ENCODE measurements at places on chromosomes 12 and 14.

GRCh38 chr12:50734409-50735263 is 29.3 kb upstream of the ATF1 start:
- DNase-seq: no peak

DNA sequence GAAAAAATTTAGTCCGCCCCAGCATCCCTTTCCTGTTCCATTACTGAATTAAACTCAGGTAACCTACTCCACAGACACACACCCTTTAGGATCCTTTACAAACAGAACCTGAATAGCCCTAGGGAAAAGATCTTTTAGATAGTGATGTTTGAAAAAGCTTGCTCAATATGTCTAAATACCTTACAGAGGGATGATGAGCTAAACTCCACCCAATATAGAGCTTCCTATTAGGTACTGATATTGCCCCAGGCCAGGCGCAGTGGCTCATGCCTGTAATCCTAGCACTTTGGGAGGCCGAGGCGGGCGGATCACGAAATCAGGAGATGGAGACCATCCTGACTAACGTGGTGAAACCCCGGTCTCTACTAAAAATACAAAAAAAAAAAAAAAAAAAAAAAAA is 50.1 kb downstream of the FERMT2 start:
- DNase-seq: no peak

DNA sequence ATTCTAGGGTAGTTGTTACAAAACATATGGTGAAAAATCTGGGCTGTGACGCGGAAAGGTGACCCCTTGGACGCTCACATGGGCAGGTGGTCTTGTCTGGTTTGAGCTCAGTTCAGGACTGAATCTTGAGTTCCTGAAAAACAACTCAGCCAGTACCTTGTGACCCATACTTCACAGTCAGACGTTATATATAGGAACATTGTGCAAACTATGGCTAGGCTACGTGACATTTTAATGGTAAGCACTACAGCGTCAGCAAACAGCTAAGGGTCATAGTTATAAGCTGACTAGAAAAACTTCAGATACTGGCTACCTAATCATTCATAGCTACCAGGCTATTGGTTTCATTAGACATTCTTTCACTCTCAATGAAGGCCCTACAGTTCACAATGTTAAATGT is 14.8 kb upstream of the EDDM3A start:
- no peak for DNase-seq

- DNase-seq: no peak
These were observed 1.4 kb downstream of the RIN3 start for GRCh38 chr14:92514844-92515514.

DNA sequence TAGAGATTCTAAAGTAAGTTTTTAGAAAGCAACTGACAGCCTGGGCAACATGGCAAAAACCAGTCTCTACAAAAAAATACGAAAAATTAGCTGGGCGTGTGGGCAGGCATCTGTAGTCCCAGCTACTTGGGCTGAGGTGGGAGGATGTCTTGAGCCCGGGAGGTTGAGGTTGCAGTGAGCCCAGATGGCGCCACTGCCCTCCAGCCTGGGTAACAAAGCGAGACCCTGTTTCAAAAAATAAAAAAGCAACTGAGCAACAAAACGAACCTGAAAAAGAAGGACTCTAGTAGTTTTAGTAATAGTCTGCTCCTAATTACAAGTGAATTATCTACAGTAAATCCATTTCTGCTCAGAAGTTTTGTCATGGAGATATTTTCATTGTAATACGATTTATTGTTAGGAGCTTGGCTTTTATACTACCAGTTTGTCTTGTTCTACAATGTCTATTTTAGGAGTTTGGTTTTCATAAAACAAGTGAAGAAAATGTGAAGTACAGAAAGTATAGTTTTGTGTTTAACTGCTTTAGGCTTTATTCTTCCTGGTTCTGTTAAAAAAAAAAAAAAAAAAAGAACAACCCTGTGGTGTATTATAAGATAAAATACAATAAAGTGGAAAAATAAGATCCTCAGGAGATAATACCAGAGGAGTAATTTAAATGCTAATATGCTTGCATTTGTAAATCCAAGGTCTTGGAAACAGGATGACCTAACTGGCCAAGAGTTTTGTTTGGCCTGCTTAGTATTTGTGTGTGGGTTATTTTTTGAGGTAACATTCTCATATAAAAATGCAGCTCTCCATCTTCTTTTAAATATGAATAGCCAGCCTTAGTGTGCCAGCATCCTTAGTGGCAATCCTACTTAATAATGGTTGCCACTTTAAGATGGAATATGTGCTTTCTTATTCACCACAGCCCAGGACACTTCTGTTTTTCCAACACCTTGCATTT is 2.8 kb downstream of the TMX1 start:
- DNase-seq: no peak

DNA sequence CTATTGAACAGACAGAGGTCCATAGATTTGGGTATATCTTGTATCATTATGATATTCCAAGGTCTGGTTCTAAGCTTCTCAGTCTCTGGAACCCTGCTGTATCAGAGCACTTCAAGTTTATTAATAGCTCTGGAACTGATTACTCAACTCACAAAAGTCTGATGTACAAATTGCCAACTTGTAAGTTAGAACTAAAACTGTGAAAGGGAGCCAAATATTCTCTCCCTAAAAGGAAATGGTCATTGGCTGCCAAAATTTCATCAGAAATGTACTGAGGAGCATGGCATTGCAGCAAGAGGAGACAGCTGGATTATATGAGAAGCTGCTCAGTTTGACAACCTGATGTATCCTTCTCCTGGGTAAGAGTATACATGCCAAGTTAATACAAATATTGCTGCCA is 828.8 kb upstream of the SEL1L start:
- DNase-seq: no peak

DNA sequence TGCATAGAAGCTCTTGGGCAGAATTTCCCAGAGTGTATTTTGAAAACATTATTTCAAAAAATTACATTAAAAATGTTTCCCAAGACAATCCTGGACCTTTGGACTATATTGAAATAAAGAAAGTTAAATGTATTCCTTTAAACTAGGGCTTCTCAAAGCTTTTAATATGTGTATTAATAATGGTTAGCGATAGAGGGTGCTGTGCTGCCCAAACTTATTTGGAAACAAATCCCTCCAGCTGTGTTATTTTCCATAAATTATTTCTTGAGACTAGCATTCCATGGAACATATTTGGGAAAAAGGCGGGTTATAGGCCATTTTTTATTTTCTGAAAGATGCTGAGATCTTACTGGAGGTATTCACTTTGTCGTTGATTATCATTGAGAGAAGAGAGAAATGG is 397.8 kb upstream of the MIS18BP1 start:
- no peak for DNase-seq

GRCh38 chr12:62618930-62619329 is 152.3 kb downstream of the MON2 start:
- no peak for DNase-seq

- no peak for DNase-seq
These were observed 15.8 kb upstream of the GCH1 start for GRCh38 chr14:54918427-54918826.

GRCh38 chr14:32081901-32082300 is 4.8 kb downstream of the ARHGAP5 start:
- DNase-seq: no peak

DNA sequence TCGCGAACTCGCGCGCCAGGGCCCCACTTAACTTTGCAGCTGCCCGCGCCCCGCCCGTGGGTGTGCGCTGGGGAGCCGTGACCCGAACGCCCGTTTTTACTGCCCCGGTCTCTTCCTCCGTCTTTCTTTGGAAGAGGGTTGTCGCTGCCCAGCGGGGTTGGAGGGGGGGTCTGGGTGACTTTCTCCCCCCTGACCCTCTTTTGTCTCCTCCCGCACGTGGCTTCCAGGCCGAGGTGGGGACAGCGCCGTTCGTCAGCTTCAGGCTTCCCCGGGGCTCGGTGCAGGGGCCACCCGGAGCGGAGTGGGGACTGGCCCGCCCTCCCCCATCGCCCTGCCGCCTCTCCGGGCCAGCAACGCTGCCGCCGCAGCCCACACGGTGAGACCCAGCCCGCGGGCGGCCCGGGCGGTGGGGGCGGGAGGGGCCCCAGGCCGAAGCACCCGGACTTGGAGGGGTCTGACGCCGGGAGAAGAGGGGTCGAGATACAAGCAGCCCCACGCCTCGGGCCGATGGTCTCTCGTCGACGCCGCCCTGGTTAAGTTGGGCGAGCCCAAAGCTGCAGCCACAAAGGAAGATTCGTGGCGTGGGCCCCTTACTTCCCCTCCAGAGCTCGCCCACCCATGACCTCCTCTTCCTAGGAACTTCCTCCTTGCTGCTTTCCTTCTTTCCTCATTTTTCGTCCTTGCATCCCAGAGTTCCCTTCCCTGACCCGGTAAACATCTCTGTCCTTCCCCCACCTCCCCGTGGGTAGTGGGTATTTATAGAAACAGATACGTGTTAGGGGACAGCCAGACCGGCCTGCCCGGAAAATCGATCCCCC is 1.2 kb downstream of the DYRK2 start:
- no peak for DNase-seq

- no peak for DNase-seq
These were observed 51.9 kb downstream of the PRMT8 start for GRCh38 chr12:3542911-3543310.

DNA sequence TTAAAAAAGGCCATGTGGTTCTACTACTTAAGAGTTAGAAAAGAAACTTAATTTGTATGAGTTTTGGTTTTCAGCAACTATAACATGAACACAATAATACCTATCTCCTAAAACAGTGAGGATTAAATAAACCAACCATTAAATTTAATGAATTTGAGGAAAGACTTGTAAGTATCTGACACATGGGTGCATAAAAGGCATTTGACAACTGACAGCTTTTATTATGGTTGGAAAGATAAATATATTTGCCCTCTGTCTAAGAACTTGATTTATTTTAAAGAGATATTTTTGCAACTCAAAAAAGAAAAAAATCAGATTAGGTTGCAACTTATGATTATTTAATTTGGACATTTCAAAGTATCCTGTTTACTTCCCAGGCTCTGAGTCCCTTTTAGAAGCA is 217.9 kb upstream of the EEA1 start:
- DNase-seq: no peak

GRCh38 chr14:56794557-56795283 is 15.6 kb downstream of the OTX2 start:
- no peak for DNase-seq

DNA sequence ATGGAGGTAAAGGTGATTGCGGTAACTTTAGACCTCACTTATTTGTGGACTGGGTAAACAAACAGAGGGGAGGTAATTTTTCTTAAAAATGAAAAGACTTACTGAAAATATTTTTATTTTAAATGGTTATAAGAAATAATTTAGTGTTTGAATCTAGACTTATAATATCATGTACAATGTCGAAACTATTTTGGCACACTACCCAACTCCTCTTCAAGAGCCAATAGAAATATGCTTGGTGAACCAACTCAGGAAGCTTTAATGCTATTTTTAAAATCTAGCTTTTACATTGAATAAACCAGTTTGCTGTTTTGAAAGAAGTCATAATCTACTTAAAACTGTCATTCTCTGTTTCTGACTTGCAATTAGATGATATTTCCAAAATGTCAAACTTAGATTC is 175.8 kb upstream of the NPAS3 start:
- DNase-seq: no peak

GRCh38 chr14:85824526-85824925 is 294.6 kb downstream of the FLRT2 start:
- DNase-seq: no peak

DNA sequence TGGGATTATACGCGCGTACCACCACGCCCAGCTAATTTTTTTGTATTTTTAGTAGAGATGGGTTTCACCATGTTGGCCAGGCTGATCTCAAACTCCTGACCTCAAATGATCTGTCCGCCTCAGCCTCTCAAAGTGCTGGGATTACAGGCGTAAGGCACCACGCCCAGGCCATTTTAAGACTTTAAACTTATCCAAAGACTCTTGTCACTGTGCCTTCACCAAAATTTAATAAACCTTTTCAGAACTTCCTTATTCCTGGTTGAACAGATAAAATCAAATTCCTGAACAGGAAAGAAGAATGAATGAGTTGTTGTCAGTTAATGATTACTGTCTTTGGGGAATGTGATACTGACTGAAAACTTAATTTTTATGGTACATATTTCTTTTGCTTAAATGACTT is 37.8 kb downstream of the GIT2 start:
- DNase-seq: no peak

GRCh38 chr12:43291516-43291915 is 260.5 kb downstream of the ADAMTS20 start:
- DNase-seq: no peak

GRCh38 chr12:27723212-27723611 is 12.6 kb downstream of the MRPS35 start:
- no peak for DNase-seq

GRCh38 chr12:13195250-13195649 is 1.3 kb upstream of the EMP1 start:
- no peak for DNase-seq

- DNase-seq: no peak
These were observed 157.2 kb downstream of the ANO4 start for GRCh38 chr12:100951756-100952155.

DNA sequence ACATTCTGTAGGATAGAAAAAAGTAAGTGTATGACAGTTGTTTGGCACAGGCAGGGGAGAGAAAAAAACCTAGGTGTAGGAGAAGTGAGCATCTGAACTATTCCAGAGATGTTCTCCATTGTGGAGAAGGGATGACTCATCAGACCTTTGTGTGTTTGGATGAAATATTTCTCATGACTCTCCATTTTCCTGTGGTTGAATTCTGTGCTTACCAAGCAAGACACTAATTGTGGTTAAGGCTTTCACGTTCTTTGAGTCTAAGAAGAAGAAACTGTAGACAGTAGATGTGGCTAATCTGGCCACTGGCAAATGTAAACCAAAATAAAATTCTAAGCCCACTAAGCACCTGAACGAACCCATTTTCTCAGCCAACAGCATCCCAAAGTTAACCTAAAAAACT is 107.9 kb upstream of the GZMB start:
- DNase-seq: no peak

GRCh38 chr12:111339321-111339938 is 29.5 kb downstream of the PHETA1 start:
- DNase-seq: no peak

DNA sequence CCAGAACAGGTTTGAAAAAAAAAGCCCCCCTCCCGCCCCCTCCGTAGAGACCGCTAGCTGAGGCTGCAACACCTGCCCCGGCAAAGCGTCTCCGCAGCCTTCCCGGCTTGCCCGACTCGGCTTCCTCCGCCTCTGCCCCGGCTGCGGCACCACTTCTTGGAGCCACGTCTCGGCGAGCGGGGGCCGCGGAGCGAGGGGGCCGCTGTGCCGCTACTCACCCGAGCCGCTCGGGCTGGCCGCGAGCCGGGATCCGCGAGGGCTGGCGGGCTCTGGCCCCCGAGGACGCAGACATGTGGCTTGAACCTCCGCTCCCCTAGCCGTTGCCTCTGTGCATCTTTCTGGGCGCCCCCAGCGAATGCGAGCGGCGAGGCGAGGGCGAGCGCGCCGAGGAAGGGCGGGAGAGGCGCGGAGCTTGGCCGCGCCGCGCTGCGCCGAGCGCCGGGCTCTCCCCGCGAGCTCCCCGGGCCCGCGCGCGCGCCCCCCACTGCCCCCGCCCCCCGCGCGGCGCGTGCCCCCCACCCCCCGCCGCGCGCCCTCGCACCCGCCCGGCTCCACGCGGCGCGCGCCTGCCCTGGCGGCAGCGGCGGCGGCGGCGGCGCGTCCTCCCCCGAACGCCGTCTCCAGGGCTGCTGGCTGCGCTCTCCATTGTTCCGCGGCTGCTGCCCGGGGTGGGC is 249.5 kb downstream of the APAF1 start:
- DNase-seq: no peak

- no peak for DNase-seq
These were observed 17.8 kb downstream of the ELK3 start for GRCh38 chr12:96211988-96212387.

GRCh38 chr12:131402781-131403396 is 308.0 kb upstream of the SFSWAP start:
- DNase-seq: no peak

Measured in activated naive CD8-positive, alpha-beta T cell treated with anti-CD3 and anti-CD28 coated beads, Interleukin-2, amount 50 U/mL, for 16 hours (primary cell).